ENCODE measurements at places on chromosomes 16 and 17. TPM values are rescaled to one million over a fixed set of nuclear protein-coding genes. Genes with fewer than 3 reads are reported as not detected.

DNA sequence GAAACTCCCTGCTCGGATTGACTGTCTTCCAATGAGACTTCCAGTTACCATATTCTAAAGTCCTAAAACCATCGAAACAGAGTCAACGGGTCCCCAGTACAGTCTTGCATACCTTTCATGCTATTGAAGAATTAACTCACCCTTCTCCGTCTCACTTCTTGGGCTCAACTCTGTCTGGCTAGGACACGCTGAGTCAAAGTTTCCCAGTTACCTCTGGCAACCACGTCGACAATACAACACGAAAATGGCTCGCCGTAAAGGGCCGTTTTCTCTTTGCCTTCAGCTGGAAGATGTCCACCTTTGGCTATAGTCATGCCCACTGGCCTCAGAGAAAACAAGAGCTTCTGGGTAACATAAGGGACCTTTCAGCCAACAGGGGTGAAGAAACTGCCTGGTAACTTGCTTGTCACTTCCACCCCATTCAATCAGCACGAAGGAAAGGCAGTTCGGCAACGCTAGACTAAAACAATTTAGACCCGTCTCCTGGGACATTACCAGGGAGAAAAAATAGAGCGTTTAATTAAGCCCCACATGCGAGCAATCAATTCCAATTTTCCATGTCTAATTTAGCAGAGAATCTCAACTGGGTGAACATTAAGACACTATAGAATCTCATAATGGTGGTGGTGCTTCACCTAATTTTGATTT lies 21.5 kb downstream of the KCNG4 start:
- H3K36me3 ChIP-seq = no peaks in the 10 kb centered on the region
- DNase-seq = no peak
- H3K27ac ChIP-seq = no peak overlapping the region

C17orf50 gene
- total RNA-seq = not detected

GRCh38 chr17:7307686-7308624 lies 527 bp downstream of the EIF5A start:
- peaks cover 42% of the 10 kb centered on the region for H3K4me1 ChIP-seq
- peak overlapping the region; percentile 85 for H3K4me3 ChIP-seq
- DNase-seq = peak; percentile 75
- H3K27me3 ChIP-seq = no peaks in the 10 kb centered on the region
- peak overlapping the region; percentile 100 for H3K27ac ChIP-seq
- peaks cover 36% of the 10 kb centered on the region for H3K36me3 ChIP-seq

GRCh38 chr16:88339930-88340754 lies 42.6 kb upstream of the ZNF469 start:
- no peaks in the 10 kb centered on the region for H3K4me1 ChIP-seq
- no peak overlapping the region for H3K4me3 ChIP-seq
- DNase-seq = no peak
- no peaks in the 10 kb centered on the region for H3K36me3 ChIP-seq

DNA sequence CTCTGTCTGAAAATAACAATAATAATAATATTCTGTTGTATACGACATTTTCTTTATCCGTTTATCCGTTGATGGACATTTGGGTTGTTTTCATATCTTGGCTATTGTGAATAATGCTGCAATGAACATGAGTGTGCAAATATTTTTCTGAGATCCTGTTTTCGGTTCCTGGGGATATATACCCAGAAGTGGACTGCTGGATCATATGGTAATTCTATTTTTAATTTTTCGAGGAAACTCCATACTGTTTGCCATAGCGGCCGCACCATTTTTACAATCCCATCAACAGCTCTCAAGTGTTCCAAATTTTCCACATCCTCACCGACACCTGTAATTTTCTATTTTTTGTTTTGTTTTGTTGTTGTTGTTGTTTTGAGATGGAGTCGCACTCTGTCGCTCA lies 5.3 kb upstream of the PRSS41 start:
- no peak for DNase-seq
- H3K36me3 ChIP-seq = no peaks in the 10 kb centered on the region
- no peak overlapping the region for H3K27ac ChIP-seq
- no peak overlapping the region for H3K4me3 ChIP-seq
- H3K27me3 ChIP-seq = peaks cover 4% of the 10 kb centered on the region

SLC35G6 gene
- total RNA-seq = not detected

Data from CD4-positive, alpha-beta memory T cell (primary cell).